ENCODE measurements at places on chromosomes 5 and 9. TPM values are rescaled to one million over a fixed set of nuclear protein-coding genes. Genes with fewer than 3 reads are reported as not detected.

EPB41L4B gene
- 3.6 TPM for total RNA-seq

FOXD4 gene
- total RNA-seq: 1.2 TPM

FAM169A gene
- total RNA-seq: 6.6 TPM

LRRC14B gene
- total RNA-seq: not detected

ST6GALNAC4 gene
- 35.3 TPM for total RNA-seq

CCDC183 gene
- not detected for total RNA-seq

NMUR2 gene
- not detected for total RNA-seq

DNA sequence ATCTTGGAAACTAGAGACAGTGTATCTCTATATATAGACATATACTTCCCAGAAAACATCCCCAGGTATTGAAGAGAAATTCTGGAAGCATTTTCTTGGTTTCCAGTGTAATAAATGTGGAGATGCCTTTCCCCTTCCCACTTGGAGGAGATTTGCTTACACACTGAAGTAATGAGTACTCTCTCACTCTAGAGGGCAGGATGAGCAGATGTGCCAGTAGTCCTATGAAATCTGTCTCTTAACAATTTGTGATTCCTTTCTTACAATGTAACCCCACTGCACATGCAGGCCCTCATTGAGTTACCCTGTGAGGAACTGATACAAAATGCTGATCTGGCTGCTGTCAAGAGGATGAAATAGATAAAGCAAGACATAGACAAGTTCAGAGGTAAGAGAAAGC lies 567.2 kb downstream of the SLCO4C1 start:
- no peak for DNase-seq

DNA sequence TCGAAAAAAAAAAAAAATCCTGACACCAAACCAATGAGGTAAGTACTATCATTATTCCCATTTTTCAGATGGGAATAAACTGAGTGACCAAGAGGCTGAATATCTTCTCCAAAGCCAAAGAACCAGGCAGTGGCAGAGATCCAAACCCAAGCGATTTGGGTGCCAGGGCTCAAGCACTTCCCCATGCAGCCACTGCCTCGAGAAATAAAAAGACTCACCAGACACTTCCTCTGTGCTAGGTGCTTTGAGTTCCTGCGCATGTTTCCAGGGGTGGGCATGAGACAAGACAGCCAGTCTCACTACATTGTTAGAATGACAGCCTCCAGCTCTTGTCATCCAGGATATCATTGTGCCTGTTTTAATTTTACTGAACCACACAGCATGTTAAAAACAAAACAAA lies 2.3 kb upstream of the RPL26L1 start:
- DNase-seq: no peak

DNA sequence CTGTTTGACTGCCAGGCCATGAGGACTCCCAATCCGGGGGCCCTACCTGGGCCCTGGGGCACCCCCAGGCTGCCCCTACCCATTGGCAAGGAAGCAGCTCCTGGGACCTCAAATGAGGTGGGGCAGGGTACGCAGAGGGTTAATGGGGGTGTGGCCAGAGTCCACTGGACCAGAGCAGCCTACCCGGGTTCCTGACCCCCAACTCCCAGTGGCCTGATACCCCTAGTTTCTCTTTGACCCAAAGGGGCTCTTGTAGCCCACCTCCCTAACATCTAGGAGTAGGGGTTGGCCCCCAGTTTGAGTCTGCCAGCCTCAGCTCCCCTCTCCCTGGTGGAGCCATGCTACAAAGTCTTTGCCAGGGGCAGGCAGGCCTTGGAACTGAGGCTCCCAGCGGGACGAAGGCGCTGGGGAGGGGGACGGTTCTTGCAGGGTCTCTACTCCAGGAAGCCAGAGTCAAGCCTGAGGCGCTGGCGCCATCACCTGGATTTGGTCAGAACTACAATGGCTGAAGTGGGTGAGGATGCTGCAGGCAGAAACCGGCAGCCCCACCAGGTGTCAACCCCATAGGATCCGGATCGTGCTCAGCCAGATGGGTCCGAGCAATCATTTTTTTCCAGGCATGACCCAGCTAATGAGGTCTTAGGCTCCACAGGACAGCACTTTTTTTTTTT lies 8.4 kb upstream of the CERCAM start:
- DNase-seq: peak; percentile 44

DNA sequence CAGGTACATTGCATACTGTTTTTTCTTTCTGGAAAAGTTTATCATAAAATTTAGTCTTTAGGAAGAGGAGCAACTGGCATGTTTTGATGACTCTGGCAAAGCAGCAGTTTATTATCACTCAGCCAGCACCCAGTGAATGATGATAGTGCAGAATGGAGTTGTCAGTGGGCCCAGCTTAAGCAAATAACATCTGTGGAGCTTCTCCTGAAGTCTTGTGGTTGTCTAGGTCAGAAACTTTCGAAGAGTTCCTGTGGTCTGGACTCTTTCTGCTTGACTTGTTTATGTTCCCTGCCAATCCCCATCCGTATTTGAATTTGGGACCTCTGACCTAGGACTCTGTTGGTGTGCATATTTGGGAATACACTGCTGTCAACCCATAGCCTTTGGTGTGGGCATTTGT lies 38.1 kb upstream of the C5orf47 start:
- DNase-seq: no peak

DNA sequence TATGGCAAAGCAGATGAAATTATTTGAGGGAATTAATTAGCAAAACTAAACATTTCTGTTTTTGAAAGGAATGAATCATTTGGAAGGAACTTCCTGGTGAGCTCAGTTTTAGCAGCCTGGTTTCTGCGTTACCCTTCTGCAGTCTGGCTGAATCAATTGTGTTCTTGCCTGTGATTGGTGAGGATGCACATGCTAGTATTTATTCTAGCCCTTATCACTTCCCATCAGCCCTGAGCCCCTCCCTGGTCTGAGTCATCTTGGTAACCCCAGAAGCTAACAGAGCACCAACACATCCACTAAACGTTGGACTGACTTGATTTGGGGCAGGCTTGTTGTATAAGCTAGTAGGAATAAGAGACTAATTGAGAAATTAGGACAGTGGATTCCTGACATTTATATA lies 6.6 kb downstream of the TJP2 start:
- DNase-seq: peak; percentile 99

Measured in HT1080 (cell line).